ENCODE measurements at places on chromosomes 3 and 15.

DNA sequence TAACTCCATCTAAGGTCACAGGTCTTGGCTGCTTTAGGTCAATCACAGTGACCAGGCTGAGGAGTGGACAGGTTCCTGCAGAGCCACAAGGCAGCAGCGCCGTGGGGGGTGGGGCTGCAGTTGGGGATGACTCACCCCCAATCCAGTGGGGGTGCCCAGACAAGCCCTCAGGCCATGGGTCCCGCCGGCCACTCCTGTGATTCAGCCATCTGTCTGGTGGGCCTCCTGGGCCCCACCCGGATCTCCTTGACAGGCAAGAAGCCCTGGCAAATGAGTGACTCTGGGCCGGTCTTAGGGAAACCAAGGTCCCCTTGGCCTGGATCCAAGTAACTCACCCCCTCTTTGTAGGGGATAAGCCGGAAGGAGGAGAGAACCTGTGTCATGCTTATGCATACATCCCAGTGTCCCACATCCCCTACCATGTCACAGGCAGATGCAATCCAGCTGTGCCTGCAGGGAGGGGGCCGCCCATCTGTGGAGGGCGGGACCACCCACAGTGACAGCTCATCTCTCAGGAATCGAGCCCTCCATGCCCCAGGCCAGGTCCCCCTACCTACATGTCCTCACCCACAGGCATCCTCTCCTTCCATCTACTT, 495 bp upstream of the COL7A1 start:
- DNase-seq: peak; percentile 79

GRCh38 chr3:36762918-36763849, 1.2 kb downstream of the DCLK3 start:
- no peak for DNase-seq

DNA sequence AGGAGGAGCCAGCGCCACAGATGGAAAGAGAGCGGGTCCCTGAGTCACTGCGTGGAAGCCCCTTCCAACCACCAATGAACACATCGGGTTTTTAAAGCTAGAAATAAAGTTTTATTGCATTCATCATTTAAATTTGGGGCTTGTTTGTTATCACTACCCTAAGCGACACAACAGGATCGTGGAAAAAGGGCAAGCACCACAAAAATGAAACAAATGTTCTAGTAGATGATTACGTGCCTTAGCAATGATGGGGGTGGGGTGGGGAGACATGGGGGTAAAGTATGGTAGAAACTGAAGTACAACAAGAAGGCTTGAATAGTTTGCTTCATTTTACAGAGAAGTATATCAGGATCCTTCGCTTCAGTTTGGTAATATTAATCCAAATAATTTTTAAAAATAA, 221.6 kb upstream of the ATP10A start:
- DNase-seq: no peak

DNA sequence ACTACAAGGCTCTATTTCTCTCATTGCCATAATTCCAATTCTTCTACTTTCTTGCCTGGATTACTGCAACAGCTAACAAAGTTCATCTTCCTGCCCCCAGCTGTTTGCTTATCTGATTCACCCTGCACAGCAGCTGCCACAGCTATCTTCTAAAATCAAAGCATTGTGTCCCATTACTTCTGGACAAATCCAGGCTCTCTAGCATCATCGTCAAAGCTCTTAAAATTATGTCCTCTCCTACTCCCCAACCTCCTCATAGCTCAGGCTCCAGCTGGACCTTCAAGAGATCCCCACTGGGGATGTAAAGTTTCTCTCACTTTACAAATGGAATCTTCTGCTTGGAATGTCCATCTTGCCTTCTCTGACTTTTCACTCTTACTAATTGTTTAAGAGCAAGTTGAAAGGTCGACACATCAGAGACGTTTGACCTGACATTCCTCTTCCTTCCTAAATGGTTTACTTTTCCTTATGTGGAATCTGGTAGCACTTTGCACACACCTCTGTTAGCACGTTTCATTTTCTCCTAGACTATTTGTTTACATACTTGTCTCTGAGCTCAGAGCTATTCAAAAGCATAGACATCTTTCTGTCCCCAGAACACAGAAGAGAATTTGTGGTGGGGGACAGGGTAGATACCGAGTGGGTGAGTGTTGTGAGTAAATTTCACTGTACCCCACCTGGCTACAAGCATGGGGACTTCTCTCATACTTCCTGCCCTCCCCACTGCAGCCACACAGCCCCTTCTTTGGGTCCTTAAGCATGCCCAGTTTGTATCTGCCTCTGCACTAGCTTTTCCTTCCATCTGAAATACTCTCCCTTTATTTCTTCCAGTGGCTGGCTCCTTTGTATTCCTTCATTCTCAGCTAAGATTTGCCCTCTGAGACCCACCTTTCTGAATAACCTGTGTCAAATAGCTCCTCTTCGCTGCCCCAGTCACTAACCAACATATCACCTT, 77.9 kb downstream of the SERPINI1 start:
- no peak for DNase-seq

- no peak for DNase-seq
Observed at GRCh38 chr3:123027292-123028232, at the start of gene SEMA5B. TSS of gene SEMA5B (minus strand) at chr3:123027763. CDS start at chr3:122961263, 66,500 bp downstream.

- no peak for DNase-seq
Observed at GRCh38 chr15:42157381-42157780, 945 bp upstream of the PLA2G4F start.

DNA sequence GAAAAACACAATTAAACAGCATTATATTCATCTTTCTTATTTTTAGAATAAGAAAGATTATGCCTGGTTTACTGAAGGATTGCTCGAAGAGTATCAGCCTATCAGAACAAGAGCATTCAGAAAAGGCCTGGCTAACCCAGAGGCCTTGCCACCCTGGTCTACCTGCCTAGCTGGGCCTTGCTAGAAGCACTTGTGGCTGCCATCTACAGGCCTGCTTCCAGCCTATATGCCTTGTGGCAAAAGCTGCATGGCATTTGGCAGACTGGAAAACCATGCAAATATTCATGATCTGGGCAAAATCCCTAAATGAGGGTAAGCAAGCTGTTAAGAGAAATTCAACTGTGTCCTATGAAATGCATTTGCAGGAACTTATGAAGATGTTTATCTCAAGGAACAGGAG, 9.3 kb upstream of the ATP13A4 start:
- no peak for DNase-seq

- DNase-seq: no peak
Observed at GRCh38 chr3:71355037-71355436, 228.5 kb downstream of the FOXP1 start.
